ENCODE measurements at places on chromosomes 6 and 20. TPM values are rescaled to one million over a fixed set of nuclear protein-coding genes. Genes with fewer than 3 reads are reported as not detected.

GRCh38 chr6:111750753-111751673, 122.2 kb downstream of the FYN start:
- no peak overlapping the region for H3K4me3 ChIP-seq
- H3K4me1 ChIP-seq: no peaks in the 10 kb centered on the region
- H3K27ac ChIP-seq: peak overlapping the region; percentile 33
- no peaks in the 10 kb centered on the region for H3K27me3 ChIP-seq

DNA sequence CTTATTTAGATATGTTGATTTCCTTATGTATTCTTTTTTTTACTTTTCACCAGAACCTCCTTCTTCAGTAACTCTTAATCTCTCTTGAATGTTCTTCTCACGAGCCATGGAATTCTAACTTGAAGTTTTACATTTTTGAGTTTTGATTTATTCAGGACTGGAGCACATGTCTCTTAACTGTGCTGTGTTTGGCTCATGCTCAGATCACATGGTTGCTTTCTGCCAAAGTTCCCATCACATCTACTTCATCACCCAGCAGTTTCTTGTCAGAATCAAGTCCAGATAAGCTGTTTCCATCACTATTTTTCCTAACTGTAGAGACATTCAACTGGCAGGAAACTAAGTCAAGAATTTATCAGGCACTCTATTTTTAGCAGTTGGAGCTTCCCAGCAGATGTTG, 31.7 kb downstream of the SLC35A1 start:
- no peak for DNase-seq
- no peaks in the 10 kb centered on the region for H3K36me3 ChIP-seq
- H3K27me3 ChIP-seq: no peaks in the 10 kb centered on the region

- H3K36me3 ChIP-seq: no peaks in the 10 kb centered on the region
- no peaks in the 10 kb centered on the region for H3K27me3 ChIP-seq
- H3K4me1 ChIP-seq: no peaks in the 10 kb centered on the region
- no peak overlapping the region for H3K27ac ChIP-seq
- H3K4me3 ChIP-seq: no peak overlapping the region
- DNase-seq: no peak
Measured at GRCh38 chr6:27414300-27414699, 25.7 kb downstream of the ZNF391 start.

GRCh38 chr6:70198785-70199184, 104.1 kb downstream of the COL9A1 start:
- no peaks in the 10 kb centered on the region for H3K36me3 ChIP-seq
- no peak for DNase-seq
- no peaks in the 10 kb centered on the region for H3K27me3 ChIP-seq
- H3K4me3 ChIP-seq: no peak overlapping the region
- no peaks in the 10 kb centered on the region for H3K4me1 ChIP-seq
- H3K27ac ChIP-seq: no peak overlapping the region

DNA sequence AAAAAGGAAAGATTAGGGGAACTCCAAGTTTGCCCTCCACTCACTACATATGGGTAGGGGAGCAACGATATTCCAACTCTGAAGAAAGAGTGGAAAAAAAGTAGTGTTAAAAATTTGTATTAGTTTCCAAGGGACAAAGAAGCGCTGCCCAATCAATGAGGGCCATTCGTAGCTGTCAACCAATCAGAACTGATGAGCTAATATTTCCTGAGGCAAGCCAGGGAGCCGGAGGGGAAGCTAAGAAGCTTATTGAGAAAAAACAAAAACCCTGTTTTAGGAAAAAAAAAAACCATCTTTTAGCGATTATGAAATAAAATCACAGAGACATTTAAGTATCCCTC, 59.5 kb downstream of the TRIM38 start:
- peak overlapping the region; percentile 97 for H3K27ac ChIP-seq
- peak overlapping the region; percentile 59 for H3K4me3 ChIP-seq
- no peaks in the 10 kb centered on the region for H3K4me1 ChIP-seq
- no peaks in the 10 kb centered on the region for H3K27me3 ChIP-seq
- peak; percentile 85 for DNase-seq
- H3K36me3 ChIP-seq: no peaks in the 10 kb centered on the region

- DNase-seq: peak; percentile 47
- H3K27me3 ChIP-seq: peaks cover 22% of the 10 kb centered on the region
- no peak overlapping the region for H3K4me3 ChIP-seq
- H3K36me3 ChIP-seq: no peaks in the 10 kb centered on the region
Measured at GRCh38 chr6:170007468-170008293, 256.3 kb downstream of the ERMARD start.

DNA sequence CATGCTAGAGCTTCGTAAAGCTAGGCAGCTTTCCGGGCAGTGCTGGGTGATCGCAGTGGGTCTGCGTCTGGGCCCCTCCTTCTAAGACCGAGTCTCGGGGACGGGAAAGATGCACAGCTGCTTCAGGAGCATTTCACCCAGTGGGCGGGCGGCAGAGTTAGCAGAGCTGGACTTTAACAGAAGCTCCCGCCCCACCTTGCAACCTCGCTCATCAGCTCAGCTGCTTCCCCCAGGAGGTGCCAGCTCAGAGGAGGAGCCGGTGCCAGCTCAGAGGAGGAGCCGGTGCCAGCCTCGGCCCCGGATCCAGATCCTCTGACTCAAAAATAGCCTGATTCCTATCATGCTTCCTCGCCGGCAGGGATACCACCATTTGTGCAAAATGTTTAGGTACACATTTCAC, 94.5 kb upstream of the RPS6KA2 start:
- no peak overlapping the region for H3K4me3 ChIP-seq
- no peaks in the 10 kb centered on the region for H3K27me3 ChIP-seq
- H3K27ac ChIP-seq: no peak overlapping the region
- H3K4me1 ChIP-seq: no peaks in the 10 kb centered on the region
- DNase-seq: no peak

DNA sequence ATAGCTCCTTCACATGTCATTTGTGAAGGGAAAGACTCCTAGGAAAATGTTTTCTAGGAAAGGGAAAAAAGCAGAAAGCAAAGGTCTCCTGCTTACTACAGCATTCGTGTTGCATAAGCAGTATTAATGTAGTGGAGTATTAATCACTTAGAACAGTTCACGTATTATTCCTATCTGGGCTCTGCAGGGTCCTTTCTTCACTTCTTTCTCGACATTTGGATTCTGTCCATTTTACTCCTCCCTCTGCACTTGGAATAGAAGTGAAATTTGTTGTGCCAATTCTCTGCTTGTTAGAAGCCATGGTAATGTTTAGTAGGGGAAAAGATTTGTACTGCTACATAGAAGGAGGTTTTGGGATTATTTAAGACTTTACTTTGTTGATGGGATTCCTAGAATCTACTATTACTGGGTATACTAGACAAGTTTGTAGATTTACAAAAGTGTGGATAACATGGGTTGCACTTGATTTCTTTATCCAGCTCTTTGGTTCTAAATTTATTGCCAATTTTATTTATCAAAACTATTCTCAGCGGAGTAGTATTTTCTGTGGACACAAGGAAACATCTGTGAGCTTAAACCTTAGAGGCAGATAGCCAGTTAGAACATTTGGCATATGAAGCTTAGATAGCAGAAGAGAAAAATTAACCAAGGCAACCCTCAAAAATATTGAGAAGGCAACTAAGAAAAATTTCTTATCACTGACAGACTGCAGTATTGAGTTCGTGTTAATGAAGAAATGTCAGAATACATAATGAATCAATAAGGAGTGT, 108.4 kb upstream of the ESR1 start:
- no peak overlapping the region for H3K27ac ChIP-seq
- H3K27me3 ChIP-seq: no peaks in the 10 kb centered on the region
- no peaks in the 10 kb centered on the region for H3K36me3 ChIP-seq
- no peak overlapping the region for H3K4me3 ChIP-seq
- DNase-seq: no peak
- H3K4me1 ChIP-seq: no peaks in the 10 kb centered on the region

DNA sequence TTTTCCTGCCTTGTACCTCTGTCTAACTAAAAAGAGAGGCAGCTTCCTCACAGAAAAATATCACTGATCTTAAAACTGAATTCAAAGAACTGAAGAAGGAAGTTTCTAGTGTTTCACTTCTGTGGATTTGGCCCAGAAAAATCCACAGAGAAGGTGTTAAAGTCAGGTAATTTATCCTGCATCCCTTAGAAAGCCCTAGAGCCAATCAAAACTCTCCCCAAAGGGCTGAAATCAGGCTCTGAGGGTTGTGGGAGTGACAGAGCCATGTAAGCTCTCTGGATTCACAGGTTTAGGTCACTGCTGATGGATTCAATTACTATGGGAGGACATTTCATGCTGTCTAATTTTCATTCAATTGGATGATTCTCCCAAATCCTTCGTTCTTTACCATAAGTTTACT, 152.3 kb downstream of the OR2B2 start:
- DNase-seq: no peak
- peaks cover 17% of the 10 kb centered on the region for H3K4me1 ChIP-seq
- no peaks in the 10 kb centered on the region for H3K36me3 ChIP-seq
- no peaks in the 10 kb centered on the region for H3K27me3 ChIP-seq
- no peak overlapping the region for H3K27ac ChIP-seq

- no peaks in the 10 kb centered on the region for H3K4me1 ChIP-seq
- H3K4me3 ChIP-seq: no peak overlapping the region
- peak overlapping the region; percentile 2 for H3K27ac ChIP-seq
- no peaks in the 10 kb centered on the region for H3K36me3 ChIP-seq
- no peak for DNase-seq
Measured at GRCh38 chr20:9280666-9281065, 211.8 kb downstream of the PLCB4 start.

DNA sequence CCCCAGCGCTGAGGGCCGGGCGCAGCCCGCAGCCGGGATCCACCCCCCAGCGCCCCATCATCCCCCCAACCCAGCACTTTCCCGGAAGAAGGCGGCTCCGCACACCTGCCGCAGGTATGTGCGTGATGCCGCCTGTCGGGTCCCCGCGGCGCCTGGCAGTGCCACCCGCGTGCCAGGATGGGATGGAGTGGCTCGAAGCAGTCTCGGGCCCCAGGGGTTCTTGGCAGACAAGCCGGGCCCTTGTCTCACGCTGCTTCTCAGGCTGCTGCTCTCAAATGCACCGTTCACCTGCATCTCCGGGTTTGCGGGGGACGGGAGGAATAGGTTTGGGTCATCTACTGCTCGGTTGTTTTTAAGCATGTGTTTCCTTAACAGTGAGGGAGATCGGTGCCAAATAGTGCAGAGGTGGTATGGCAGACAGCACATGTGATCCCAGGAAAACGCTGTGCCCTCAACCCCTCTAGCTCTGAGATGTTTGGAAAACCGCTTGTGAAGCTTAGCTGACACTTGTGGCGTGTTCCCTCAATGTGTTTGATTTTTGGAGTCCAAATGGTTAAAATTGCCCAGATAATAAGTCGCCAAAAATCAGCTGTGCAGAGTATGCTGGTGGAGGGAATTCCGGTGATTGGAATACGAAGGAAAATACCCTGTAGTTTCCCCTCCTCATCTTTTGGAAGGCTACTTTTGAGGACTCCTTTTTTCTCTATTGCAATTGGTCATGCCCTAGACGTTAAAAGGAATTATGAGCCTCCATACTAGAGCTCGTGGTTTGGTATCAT, 926 bp downstream of the MYLIP start:
- no peaks in the 10 kb centered on the region for H3K36me3 ChIP-seq
- no peak for DNase-seq
- H3K27ac ChIP-seq: peak overlapping the region; percentile 93
- no peaks in the 10 kb centered on the region for H3K27me3 ChIP-seq

The SLC22A16 gene
- 0.52 TPM for total RNA-seq
